ENCODE measurements at places on chromosomes 11 and 22.
A peak's percentile ranks its signal among the peaks of the same experiment; 100 is the strongest.

GRCh38 chr22:43592476-43592875 is 180.7 kb downstream of the MPPED1 start:
- DNase-seq = no peak

GRCh38 chr11:44563711-44564110 is 1.8 kb upstream of the CD82 start:
- no peak for DNase-seq

GRCh38 chr22:32048069-32048468 is 5.0 kb downstream of the SLC5A1 start:
- no peak for DNase-seq

GRCh38 chr22:36738416-36739020 is 35.0 kb upstream of the CACNG2 start:
- no peak for DNase-seq

- no peak for DNase-seq
Measured at GRCh38 chr11:122126024-122126688, 10.1 kb upstream of the BLID start.

DNA sequence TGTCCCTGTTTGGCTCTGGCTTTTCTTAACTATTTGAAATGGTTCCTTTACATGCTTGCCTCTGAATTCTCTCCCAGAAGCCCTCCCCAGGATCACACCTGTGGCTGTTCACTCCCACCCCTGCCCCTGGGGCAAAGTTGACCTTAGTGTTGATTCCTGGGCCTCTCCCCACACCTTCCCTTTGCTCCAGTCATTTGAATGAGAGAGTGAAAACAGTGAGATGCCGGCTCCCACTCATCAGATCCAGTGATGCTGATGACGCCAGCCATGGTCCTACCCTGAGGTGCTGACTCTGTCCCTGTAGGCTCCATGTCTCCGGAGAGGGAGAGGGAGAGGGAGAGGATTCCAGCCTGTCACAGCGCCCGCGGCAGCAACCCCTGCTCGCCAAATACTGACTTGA is 40.7 kb downstream of the LRP5 start:
- DNase-seq = no peak

- DNase-seq = no peak
Measured at GRCh38 chr22:21989049-21989448, 6.5 kb upstream of the TOP3B start.

GRCh38 chr11:13343931-13344717 is 66.5 kb downstream of the BMAL1 start:
- DNase-seq = peak; percentile 55

- no peak for DNase-seq
Measured at GRCh38 chr22:27507111-27507611, 294.4 kb downstream of the MN1 start.

- no peak for DNase-seq
Measured at GRCh38 chr11:17905477-17905876, 107.4 kb downstream of the SERGEF start.

GRCh38 chr11:1650918-1651262 is 21.3 kb downstream of the KRTAP5-5 start:
- no peak for DNase-seq

DNA sequence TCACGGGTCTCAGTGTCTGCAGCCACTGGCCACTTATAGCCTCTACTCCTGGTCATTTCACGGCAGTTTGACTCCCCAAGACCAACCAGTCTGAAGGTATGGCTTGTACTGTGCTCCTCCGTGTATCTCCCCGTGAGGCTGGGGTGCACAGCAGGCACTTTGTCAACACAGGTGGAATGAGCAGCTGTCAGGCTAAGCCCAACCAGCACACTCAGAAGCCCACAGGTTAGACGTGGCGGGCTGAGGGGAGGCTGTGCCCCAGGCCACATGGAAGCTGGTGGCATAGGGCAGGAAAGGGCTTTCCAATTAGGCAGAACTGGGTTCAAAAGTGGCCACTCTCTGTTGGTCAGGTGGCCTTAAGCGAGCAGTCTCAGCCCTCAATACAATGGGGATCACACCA is 7.0 kb downstream of the TP53I11 start:
- no peak for DNase-seq

- DNase-seq = no peak
Measured at GRCh38 chr11:12687740-12688139, 13.5 kb downstream of the TEAD1 start.

- DNase-seq = no peak
Measured at GRCh38 chr11:129291546-129291945, 84.1 kb upstream of the BARX2 start.

GRCh38 chr11:35042913-35043312 is 96.1 kb upstream of the CD44 start:
- no peak for DNase-seq

- no peak for DNase-seq
Measured at GRCh38 chr11:63931876-63932275, 6.9 kb upstream of the NAA40 start.

DNA sequence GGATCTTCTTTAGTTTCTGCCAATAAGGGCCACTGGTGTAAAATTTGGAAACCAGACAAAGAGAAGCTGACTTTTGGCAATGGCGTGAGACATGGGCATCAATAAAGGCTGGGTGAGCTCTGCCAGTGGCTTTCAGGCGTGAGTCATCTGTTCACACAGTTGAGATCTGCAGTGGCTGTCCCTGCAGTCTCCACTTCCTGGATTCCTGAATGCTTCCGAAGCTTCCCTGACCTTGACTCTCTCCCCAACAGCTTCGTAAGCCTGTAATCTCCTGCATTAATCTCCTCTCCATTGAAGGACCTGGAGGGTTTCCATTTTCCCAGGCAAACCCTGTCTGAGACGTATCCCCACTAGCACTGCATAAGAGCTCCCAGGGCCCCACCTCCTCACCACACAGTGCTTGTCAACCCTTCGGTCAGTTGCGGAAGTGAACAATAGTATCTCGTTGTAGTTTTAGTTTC is 574.7 kb downstream of the TBC1D22A start:
- DNase-seq = no peak

DNA sequence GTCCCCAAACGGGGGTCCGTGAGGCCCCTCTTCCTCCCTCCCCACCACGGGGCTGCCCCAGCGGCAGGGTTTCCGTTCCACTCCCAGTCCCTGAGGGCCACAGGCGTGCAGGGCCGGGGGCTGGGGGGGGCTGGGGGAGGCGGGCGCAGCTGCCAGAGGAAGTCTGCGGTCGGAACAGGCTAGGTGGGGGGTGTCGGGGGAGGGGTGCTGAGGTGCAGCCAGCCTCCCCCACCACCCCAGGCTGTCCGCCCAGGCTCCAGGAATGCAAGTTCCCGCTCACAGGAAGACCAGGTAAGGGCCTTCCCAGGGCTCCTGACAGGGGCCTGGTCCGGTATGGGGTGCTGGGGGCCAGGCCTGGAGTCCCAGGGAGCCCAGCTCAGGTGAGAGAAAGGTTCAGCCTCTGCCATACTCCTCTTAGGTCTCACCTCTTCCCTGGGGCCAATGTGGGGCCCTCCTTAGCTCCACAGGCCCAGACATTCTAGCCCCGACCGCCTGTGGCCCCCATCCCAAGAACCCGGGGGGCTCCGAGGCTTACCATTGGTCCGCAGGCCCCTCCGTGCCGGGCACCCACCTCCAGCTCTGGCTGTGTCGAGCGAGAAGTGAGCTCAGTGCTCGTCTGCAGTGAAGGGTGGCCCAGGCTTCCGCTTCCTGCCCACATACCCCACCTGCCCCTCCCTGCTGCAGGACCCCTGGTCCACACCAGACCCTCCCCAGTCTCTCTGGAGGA is at the start of gene PTPRCAP:
PTPRCAP (minus strand) TSS at position 601 of the 727 bp plus-strand sequence; CDS start at position 538, 63 bp downstream.
- no peak for DNase-seq

- DNase-seq = no peak
Measured at GRCh38 chr11:64611869-64612646, 21.0 kb downstream of the SLC22A12 start.

DNA sequence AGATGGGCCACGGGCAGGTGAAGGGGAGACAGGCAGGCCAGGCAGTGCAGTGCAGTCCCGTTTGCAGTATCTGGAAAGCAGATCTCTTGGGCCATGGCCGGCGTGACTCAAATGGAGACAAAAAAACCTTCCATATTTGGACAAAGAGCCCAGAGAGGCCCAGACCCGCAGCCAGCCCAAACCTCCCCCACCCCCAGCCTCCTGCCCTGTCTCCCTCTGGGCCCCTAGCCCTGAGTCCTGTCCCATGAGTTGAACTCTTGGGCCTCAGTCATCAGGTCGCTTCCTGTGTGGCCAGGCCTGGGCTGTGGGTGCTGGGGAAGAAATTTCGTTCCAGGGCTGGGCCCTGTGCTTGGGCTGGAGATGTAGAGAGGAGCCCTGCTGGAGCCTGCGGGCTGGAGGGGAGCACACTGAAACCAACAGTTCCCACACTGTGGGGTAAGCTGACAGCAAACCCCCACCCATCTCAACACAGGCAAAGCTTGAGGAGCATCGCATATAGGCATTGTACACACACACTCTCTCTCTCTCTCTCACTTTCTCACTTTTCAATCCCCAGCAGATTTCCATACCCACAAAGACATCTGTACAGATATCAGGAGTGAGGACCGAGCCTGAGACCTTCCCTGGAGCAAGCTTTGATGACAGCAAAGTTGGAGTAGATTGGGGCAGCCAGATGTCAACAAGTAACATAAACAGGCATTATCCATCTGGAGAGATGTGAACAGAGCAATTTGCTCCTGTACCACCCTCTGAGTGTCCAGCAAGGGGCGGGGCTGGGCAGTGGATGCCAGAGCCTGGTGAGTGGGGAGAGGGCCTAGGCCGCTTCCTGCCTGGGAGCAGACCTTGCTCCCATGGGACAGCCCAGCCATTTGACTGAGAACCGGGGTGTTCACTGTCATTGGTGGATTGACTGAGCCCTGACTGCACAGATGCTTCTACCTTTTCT is 17.2 kb downstream of the ARHGEF17 start:
- DNase-seq = no peak

- DNase-seq = peak; percentile 30
Measured at GRCh38 chr11:61820174-61820573, 3.4 kb upstream of the FADS1 start.

- no peak for DNase-seq
Measured at GRCh38 chr11:55714982-55715888, 53.2 kb downstream of the OR4C6 start.

DNA sequence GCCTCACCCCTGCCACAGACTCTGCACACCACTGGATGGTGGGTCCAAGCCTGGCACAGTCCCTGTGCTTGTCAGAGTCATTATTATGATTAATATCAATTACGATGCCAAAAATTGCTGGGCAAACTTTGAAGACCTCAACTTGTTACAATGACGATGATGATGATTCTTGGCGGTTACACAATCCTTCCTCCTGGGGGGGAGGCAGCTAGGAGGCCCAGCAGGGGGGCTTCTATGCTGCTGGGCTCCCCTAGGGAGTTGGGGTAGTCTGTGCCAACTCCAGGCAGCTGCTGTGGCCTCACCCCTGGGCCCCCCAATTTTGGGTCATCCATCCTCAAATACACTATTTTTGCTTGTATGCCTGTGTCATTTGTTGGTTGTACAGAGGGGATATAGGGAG is 12.0 kb downstream of the SLC35E4 start:
- no peak for DNase-seq

DNA sequence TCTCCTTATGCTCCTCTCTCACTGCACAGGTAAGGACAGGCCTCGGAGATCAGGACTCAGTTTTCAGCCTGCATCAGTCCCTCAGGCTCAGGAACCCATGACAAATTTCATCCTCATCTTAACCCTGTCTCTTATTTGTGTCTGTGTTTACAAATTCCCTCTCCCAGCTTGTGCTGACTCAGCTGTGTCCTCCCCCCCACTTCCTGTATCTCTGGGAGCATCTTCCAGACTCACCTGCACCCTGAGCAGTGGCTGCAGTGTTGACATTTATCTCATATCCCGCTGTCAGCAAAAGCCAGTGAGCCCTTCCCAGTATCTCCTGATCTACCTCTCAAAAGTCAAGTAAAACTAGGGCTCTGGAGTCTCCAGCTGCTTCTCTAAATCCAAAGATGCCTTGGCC is 65.6 kb upstream of the VPREB1 start:
- DNase-seq = no peak

DNA sequence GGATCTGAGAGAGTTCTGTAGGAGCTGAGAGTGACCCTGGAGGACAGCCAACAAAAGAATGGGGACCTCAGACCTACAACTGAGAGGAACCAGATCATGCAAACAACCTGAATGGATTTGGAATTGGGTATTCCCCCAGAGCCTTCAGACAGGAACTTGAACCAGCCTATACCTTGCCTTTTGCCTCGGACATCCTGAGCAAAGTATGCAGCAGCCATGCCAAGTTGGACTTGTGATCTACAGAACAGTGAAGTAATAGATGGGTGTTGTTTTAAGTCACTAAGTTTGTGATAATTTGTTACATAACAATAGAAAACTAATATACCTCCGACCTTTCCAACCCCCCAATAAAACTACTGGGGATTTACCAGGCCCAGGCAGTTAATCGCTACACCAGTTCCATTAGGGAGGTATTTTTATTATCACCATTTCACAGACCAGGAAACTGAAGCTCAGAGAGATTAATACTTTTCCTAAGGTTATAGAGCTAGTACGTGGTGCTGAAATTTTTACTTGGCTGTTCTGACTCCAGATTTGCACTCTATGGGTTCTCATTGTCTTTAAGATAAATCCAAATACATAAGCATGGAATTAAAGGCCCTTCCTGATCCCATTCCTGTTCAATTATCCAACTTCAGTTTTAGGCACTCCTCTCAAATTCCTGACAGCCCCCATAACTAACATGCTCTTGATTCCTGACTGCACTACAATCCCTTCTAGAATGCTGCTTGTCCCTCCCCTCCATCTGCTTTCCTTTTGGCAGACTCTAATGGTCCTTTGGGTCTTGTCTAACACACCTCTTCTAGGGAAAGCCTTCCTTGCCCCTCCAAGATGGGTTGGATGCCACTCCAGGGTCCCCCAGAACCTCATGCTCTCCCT is 1.7 kb upstream of the RASSF10 start:
- no peak for DNase-seq

- DNase-seq = no peak
Measured at GRCh38 chr11:123362186-123362585, 67.9 kb upstream of the GRAMD1B start.

DNA sequence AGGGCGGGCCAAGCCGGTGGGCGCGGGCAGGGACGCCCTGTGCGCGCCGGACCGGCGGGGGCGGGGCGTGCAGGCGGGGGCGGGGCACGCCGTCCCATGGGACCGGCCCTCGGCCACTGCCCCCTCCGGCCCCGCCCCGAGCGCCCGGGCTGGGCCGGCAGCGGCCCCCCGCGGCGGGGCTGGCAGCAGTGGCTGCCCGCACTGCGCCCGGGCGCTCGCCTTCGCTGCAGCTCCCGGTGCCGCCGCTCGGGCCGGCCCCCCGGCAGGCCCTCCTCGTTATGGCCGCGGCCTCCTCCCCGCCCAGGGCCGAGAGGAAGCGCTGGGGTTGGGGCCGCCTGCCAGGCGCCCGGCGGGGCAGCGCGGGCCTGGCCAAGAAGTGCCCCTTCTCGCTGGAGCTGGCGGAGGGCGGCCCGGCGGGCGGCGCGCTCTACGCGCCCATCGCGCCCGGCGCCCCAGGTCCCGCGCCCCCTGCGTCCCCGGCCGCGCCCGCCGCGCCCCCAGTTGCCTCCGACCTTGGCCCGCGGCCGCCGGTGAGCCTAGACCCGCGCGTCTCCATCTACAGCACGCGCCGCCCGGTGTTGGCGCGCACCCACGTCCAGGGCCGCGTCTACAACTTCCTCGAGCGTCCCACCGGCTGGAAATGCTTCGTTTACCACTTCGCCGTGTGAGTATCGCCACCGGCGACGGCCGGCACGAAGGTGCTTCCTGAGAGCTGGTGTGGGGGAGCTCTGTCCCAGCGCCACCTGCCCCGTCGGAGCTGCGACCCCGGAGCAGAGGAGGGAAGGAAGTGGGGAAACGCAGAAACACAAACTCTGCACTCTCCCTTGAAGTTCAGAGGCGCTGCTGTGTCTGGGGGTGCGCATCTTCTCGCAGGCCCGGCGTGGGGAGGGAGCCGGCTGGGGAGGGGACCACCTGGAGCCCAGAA is at the start of gene KCNQ1:
KCNQ1 (plus strand) TSS at position 188 of the 925 bp plus-strand sequence; CDS start at position 279, 91 bp downstream.
- peak; percentile 5 for DNase-seq

- no peak for DNase-seq
Measured at GRCh38 chr11:130109386-130109785, 39.7 kb downstream of the APLP2 start.
